ENCODE measurements at places on chromosomes 3 and 15.

DNA sequence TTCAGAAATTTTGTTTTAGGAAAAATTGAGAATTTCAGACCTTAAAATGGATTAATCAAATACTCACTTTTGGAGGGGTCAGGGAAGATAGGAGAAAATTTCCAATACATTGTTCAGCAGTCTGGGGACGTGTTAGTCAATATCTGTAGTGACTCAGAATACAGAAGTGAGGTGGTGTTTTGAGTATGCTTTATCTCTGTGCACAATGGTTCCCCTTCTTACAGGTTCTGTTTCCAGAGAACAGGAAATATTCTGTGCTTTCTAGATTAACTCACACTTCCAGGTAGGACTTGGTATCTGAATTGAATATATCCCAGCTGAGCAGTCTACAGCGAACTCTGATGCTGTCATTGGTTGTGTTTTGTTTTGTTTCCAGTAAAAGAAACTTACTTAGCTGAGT lies 30.7 kb upstream of the CCDC54 start:
- no peak for DNase-seq

DNA sequence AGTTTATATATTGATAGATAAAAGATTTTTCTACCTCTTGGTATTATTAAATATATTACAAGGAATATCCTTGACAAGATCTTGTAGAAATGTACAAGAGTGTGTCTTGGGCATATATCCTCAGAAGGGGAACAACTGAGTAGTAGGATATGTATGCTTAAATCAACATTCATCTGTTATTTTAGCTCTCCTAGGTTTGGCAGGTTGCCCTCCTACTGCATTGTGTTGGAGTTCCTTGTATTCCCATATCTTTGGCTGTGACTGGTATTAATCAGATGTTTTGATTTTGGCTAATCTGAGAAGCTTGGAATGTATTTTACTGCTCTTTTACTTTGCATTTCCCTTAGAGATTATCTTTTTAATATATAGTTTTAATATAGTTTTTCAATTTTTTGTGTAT lies 4.6 kb downstream of the MYRIP start:
- peak; percentile 64 for DNase-seq

DNA sequence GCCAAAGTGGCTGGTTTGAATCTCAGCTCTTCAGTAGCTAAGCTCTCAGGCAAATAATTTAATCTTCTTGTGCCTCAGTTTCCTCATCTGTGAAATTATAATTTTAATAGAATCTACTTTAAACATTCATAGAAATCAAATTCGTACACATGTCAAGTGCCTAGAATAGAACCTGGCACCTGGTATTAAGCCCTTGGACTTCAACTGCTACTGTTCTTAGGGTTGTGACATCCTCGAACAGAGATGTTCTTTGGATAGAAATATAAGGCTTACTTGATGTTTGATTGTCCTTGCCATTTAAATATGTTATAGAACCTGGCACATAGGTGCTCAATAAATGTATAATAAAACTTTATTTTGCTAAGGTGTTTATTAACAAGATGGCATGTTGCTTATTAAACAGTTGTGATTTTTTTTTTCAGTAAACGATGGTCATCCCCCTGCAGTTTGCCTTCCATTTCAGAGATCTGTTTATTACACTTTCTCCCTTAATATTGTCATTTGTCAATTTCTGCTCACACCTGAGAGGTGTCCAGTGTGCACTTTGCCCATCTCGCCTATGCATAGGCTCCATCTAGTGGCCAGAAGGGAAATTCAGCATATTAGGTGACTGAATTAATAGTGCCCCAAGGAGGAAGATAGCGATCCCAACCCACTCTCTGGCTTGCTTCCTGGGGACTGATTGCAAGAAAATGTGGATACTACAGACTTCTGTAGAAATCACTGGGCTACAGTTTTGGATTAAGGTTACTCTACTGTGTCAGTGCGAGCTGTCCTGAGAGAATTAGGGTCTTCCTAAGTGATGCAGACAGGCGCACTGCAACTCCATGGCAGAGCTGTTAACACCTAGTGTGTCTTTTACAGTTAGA lies 10.7 kb downstream of the IGF1R start:
- DNase-seq, result peak; percentile 54

- peak; percentile 54 for DNase-seq
These were observed 120.7 kb downstream of the VGLL4 start for GRCh38 chr3:11522953-11523571.

DNA sequence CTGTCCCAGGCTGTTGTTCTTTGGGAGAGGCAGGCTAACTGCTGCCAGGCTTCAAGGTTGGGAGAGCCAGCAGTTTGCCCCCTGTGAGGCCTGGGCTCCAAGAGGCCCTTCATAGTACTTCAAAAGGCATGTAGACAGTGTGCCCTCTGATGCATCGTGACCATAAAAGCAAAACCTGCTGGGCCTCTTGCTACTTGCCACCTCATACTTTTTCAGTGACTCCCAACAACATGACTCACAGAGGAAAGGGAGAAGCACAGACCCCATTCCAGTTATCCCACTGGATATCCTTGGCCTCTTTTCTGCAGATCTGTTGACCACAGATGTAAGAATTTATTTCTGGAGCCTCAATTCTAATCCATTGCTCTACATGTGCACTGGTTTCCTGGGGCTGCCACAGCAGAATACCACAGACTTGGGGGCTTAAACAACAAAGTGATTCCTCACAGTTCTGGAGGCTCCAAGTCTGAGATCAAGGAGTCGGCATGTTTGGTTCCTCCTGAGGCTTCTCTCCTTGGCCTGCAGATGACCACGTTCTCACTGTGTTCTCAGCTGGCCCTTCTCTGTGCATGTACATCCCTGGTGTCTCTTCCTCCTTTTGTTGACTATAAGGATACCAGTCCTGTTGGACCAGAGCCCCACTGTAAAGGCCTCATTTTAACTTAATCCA lies 8.9 kb upstream of the NSMCE3 start:
- peak; percentile 97 for DNase-seq

DNA sequence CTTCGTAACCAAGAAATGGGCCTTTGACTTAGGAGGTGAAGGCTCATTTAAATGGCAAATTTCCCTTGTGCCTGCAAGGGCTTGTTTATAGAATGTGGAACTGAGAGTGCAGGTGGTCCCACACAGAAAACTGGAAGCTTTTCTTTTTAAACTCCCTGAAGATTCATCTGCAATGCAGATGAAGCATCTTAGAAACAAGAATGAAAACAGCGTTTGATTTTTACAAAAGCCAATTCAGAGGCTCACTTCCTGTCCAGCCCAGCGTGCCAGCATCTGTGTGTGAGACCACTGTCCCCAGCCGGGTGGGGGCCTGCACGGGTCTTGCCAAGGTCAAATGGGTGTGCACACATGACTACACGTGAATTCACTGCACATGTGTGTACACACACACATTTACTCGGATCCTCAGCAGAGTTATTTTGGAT lies 94.7 kb downstream of the LINGO1 start:
- DNase-seq, result no peak

DNA sequence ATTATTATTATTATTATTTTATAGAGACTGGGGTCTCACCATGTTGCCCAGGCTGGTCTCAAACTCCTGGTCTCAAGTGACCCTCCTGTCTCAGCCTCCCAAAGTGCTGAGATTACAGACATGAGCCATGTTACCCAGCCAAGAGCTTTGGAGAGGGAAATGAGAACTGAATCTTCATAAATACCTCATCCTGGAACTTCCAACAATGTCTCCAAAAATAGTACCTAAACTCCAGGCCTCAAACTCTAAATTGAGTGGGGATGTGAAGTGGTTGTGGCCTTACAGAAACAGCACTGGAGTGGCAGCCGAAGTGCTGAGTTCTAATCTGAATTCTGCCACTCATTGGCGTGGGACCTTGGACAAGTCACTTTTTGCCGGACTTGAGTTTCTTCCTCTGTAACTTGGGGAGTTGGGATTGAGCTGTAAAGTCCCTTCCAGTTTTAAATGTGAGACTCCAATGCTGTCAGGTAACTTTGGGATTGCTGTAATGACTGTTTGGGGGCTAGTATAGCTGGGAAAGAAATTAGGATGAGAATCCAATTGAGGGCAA lies 10.0 kb upstream of the SRP14 start:
- DNase-seq, result no peak

DNA sequence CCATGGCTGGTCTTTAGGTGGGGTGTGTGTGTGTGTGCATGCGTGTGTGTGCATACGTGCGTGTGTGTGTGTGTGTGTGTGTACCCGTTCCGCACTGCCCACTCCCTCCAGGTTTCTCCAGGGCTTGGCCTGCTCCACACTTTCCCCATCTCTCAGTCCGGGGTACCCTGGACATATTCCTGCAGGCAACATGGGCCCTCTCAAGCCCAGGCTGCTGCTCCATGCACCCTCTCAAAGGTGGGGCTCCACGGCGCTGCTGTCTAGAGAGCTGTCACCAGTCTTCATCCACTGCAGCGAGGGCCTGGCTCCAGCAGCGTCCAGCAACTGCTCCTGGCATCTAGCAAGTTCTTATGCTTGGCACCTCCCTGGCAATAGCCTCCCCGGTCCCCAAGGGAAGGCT lies 86.1 kb downstream of the ATP10A start:
- DNase-seq, result no peak

DNA sequence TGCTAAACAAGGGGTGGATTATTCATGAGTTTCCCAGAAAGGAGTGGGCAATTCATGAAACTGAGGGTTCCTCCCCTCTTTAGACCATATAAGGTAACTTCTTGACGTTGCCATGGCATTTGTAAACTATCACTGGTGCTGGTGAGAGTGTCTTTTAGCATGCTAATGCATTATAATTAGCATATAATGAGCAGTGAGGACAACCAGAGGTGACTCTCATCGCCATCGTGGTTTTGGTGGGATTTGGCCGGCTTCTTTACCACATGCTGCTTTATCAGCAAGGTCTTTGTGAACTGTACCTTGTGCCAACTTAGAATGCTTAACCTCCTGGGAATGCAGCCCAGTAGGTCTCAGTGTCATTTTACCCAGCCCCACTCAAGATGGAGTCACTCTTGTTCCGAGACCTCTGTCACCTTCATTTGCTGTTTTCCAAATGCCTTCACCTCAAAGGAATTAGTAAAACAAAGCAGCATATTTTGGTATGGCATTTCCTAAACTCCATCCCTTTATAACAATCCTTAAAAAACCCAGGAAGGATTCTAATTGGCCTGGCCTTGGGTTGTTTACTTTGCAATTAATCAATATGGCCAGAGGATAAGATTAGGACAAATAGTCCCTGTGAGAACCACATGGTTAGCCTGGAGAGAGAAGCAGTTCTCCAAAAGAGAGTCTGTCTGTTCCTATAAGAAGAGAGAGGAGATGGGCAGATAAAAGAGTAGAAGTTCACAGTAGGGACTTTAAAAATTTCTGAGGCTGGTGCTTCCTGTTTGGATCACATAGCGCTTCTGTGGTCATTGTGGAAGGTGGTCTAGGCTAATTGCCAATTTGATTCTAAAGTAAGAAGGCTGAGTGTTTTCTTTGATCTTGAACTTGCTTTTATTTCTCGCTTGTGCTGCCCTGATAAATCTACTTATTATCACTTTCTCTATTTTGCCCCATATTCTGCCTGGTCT lies 155.2 kb upstream of the EOMES start:
- DNase-seq, result no peak

- DNase-seq, result no peak
These were observed 56.1 kb upstream of the RAD18 start for GRCh38 chr3:9019259-9019961.

DNA sequence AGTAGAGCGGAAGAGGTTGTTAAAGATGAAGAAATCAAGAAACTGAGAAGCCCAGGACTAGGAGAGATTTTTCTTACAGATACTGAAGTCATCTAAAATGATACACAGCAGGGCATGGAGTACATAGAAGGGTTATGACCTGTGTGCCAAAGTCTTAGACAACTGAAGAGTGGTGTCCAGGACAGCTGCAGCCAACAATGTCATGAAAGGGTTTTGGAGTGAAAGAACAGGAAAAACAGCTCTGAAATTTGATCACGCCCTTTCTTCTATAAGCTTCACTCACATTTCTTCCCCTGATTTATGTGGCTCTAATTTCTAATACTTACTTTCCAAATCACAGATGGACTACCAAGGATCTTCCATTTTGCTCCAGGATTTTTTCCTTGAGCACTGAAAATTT lies 3.0 kb downstream of the CFAP20DC start:
- no peak for DNase-seq

- DNase-seq, result no peak
These were observed 216.1 kb downstream of the OPA1 start for GRCh38 chr3:193809106-193809505.

- DNase-seq, result no peak
These were observed 87.3 kb downstream of the ST6GAL1 start for GRCh38 chr3:187017511-187018230.

GRCh38 chr3:156795890-156796481 lies 30.2 kb upstream of the LEKR1 start:
- DNase-seq, result peak; percentile 34

- DNase-seq, result peak; percentile 93
These were observed 25.1 kb upstream of the MTMR10 start for GRCh38 chr15:31016446-31016915.

DNA sequence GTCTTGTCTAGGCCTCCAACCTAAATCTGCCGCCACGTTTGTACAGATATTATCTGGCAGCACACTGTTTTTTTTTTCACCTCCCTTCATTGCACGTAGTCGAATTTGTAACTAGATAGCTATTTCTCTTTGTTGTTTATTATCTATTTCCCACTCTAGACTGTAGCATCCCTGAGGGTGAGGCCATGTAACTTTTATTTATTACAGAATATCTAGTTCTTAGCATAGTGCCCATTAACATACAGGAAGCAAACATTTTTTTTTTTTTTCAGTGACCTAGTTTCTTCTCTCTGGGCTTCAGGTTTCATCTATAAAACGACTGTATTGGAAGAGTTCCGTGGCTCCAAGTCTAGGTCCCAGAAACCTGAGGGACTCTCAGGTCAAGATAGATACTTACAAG lies 354.3 kb downstream of the FGF12 start:
- no peak for DNase-seq

DNA sequence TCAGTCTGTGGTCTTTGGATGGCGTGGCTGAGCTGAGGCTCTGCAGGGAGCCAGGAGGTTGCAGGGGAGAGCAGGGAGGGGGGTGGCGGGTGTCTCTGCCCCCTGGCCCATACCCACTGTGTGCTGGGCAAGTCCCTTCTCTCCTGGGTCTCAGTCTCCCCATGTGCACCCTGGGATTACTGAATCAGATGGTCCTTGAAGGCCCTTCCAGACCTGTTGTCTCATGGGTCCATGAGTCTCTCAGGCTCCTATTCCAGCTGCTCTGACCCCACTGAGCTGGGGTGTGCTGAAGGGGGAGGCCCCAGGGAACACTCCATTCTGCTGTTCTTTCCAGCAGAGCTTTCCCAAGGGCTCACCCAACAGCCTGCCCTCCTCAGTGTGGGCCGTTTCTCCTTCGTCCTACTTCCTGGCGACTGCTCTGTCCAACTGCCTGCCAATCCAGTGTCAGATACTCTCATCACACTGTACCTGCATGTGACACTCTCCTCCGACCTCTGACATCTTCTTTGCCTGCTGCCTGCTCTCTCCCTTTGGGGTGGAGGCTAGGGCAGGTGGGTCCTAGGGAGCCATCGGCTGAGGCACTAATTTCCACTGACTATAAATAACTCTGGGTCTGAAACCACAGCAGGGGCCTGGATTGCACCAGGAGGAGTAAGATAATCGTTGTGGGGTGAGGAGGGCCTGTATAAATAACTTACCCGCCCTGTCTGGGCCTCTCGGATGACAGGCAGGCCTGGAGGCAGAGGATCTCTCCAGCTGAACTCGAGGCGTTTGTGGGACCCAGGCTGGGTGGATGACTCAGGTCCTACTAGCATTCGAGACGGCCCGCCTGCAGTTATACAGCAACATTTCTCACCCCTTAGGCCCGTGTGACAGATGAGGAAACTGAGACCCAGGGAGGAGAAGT lies 67.1 kb downstream of the ATP2B2 start:
- DNase-seq, result peak; percentile 84

All from fibroblast of upper back skin (primary cell).